CD8-positive, alpha-beta memory T cell (primary cell): ENCODE measurements at places on chromosomes 7 and 10.

DNA sequence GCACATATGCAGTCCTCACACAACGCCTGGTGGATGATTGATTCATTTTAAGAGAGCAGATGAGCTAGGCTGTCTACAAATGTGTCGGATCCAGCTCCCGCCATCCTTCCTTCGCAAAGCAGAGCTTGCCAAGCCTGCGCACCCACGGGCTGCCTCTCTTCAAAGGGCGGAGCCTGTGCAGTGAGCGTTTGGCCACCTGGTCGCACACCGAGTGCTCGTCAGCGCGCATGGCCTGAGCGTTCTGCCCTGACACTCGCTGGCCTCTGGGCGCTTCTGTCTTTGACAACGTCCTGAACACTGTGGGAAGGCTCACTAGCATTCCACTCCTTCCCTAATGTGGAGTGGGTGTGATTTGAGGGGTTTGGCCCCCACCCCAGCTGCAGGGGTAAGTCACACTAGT is 47.1 kb upstream of the TMEM72 start:
- DNase-seq: no peak

DNA sequence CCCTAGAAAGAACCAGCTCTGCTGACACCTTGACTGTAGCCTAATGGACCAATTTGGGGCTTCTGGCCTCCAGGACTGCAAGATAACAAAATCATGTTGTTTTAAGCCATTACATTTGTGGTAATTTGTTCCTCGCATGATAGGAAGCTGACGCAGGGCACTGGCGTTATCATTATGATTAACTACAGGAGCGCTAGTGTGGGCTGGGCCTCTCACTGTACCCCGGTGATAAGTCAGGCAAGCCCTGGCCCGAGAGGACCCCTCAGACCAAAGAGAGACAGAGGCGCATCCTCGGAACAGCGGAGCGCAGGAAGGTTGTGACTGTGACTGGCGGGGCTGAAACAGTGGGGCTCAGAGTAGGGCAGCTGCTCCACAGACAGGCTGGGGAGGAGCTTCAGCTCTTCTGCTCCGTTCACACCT is 150.3 kb upstream of the CHST15 start:
- no peak for DNase-seq

DNA sequence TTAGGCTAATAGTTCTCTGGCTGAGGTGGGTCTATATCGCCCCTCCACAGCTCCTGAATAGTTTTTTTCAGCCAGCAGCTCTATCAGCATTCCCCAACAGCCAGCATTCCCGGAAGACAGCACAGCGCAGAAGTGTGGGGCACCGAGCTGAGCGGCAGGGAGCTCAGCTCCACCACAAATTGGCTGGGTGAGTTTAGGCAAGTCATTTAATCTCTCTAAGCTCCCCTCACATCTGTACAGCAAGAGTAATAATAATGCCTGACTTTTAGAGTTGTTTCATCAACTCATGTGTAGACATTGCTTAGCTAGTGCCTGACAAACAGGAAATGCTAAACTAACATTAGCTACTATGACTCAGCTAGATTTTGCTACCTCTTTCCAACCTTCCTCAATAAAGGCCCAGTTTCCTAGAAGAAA is 247.9 kb upstream of the PTN start:
- no peak for DNase-seq

GRCh38 chr7:70016044-70016770 is 417.9 kb downstream of the AUTS2 start:
- DNase-seq: no peak

DNA sequence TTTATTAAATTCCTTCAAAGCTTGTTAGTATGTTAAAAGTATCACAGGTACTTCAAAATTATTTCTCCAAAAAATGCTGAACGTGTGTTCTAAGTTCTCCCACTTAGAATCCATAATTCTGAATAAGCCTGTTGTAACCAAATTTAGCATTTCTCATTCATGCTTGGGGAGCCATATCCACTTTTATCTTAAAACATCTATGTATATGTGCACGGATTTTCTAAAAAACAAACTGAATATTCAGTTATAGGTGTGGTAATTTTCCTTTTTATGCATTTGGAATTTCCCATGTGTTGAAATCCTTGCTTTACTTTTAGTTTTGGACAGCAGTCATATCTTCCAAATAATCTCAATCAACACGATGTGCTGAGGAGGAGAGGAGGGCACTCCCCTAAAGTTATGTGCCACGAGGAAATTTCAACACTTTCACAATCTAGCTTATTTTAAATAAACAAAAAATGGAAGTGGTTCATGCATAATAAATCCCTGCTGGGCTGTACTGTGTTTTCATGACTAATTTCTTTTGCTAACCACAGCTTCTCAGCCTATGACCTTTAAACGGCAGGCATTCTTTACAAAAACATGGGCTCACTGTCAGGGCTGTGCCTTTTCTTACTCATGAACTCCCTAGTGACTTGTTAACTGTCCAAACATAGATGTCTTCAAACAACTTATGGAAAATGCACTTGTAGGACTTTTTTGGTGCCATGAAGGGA is 380.3 kb upstream of the SEMA3C start:
- no peak for DNase-seq

DNA sequence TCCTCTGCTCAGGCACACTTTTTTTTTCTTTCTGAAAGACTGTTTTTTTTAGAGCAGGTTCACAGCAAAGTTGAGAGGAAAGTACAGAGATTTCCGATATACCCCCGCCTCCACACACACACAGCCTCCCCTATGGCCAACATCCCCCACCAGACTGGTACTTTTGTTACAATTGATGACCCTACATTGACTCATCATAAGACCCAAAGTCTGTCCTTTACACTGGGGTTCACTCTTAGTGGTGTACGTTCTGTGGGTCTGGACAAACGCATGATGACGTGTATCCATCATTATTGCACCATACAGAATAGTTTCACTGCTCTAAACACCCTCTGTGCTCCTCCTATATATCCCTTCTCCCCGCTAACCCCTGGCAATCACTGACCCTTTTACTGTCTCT is 107.7 kb downstream of the RBM20 start:
- DNase-seq: no peak

GRCh38 chr7:51025668-51026067 is 243.0 kb upstream of the GRB10 start:
- no peak for DNase-seq

GRCh38 chr7:46315891-46316290 is 394.8 kb upstream of the IGFBP3 start:
- no peak for DNase-seq

DNA sequence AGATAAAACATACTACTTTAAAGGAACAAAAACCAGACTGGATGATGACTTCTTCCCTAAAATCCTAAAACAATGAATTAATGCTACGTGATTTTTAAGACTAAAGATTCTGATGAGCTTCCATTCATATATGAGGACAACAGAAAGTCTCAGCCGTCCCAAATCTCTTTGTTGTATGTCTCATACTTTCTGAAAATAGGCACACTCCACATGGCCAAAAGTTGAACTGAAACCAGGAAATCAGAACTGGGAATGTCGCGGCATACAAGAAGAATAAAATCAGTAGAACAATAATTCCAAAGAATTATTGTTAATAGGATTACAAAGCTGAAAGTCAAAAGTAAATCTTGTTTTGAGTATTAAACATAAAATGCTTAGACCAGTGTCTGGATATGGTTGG is 195.4 kb upstream of the GHITM start:
- DNase-seq: no peak

- DNase-seq: no peak
Measured at GRCh38 chr10:51699145-51699474, 285 bp downstream of the CSTF2T start.

GRCh38 chr10:71659111-71659634 is 60.4 kb downstream of the C10orf105 start:
- no peak for DNase-seq

- DNase-seq: no peak
Measured at GRCh38 chr7:42561797-42562196, 324.8 kb upstream of the GLI3 start.

GRCh38 chr10:121450247-121450646 is 148.0 kb downstream of the FGFR2 start:
- DNase-seq: no peak

DNA sequence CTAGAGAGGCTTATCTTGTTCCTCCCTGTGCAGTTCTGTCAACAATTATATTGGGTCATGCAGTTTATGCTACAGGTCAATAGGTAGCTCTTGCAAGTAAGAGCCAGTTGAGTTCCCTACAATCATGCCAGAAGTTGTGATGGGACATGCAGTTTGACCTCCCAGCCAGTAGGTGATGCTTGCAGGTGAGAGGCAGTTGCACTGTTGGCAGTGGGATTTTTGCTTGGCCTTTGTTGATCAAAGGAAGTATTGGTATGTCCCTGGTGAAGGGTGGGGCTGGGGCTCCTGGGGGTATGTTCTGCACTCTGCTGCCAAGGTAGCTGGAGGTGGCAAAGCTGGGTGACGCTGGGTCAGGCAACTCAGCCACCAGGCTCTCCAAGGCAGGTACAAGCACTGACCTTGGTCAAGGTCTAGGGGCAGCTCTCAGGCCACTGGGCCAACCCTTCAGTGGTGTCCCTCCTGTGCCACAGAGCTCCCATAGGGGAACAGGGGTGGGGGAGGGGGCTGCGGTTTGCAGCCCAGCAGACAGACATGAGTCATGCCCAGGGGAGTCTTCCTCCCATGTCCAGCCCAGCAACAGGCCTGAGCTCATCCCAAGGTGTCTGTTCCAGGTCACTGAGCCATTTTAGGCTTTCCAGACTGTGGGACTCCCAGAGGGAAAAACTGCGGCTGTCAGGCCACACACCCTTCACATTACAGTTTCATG is 43.3 kb downstream of the MEOX2 start:
- no peak for DNase-seq

GRCh38 chr10:80540618-80540980 is 2.9 kb downstream of the SH2D4B start:
- no peak for DNase-seq

- DNase-seq: no peak
Measured at GRCh38 chr7:111138586-111138985, 47.7 kb downstream of the LRRN3 start.

GRCh38 chr7:47422611-47423010 is 159.3 kb downstream of the TNS3 start:
- DNase-seq: no peak

- DNase-seq: no peak
Measured at GRCh38 chr10:48464871-48465736, 139.8 kb downstream of the ARHGAP22 start.

DNA sequence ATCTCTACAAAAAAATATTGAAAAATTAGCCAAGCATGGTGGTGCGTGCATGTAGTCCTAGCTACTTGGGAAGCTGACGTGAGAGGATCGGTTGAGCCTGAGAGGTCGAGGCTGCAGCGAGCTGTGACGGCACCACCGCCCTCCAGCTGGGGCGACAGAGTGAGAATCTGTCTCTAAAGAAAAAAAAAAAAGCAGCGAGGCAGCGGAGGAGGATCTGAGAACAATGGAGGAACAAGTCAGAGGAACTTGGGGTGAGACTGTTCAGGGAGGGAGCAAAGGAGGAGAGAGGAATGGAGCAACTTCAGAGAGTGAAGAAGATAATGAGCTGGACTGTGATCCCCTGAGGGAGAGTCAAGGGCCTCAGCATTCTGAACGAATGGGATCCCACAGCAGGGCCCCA is 85.4 kb downstream of the MKX start:
- DNase-seq: no peak
